Karpas-422 (cell line): ENCODE measurements at places on chromosomes 11 and 22.
A peak's percentile ranks its signal among the peaks of the same experiment; 100 is the strongest.

DNA sequence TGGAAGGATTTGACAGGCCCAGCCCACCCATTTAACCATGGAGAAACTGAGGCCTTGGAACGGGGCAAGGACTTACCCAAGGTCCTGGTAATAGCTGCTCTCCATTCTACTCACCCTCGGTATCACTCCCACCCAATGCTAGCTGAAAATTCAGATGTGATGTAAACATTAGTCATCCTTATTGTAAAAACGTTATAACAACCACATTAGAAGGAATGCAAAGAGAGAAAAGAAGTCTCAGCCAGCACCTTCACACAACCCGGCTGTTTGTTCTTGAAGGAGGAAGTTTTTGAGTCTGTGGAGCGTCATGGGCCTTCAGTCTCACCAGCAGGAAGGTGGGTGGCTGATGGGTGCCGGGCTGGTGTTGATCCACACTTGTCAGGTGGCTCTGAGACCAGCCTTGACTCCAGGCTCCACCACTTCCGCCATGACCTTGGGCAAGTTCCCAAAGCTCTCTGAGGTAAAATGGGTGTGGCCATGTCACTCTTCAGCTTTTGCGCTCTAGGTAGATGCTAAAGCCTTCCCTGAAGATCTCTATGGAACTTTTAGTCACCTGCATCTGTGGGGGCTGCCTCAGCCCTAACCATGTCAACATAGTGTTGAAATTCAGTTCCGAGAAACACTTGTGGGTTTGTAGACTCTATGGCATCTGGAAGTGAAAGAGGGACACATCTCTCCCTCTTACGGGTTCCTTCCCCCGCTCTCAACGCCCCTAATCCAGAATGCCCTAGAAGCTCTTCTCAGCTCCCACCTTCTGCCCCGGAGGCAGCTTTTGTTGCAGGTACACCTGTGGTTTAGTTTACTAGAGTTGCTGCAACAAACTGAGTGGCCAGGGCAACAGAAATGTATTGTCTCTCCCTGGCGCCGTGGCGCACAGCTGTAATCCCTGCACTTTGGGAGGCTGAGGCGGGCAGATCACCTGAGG is 14.8 kb downstream of the CD6 start:
- no peak for DNase-seq

- DNase-seq = peak; percentile 60
Measured at GRCh38 chr22:23175817-23176644, 4.3 kb upstream of the BCR start.

DNA sequence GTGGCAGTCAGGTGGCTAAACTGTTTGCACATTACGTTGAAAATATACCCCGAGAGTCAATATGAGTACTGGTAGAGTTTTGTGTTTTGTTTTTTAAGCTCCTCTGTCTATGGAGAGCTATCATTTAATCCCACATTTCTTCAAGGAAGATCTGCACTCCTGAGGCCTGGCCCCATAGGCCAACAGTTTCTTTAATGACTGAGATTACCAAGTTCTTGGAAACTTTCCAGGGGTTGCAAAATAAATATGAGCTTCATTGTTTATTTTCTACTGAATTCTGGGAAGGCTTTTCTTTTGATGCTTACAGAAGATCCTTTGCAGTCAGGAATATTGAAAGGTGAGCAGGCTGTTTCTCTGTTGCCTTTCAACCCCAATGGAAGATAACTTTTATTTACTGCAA is 452.0 kb downstream of the JRKL start:
- DNase-seq = no peak

- peak; percentile 95 for DNase-seq
Measured at GRCh38 chr11:236774-237767, at the start of gene PSMD13. TSS of gene PSMD13 (plus strand) at chr11:236976. CDS start at chr11:237050, 74 bp downstream.

- no peak for DNase-seq
Measured at GRCh38 chr22:21990445-21991303, 8.1 kb upstream of the TOP3B start.

GRCh38 chr11:43948341-43949225 is 6.1 kb downstream of the C11orf96 start:
- no peak for DNase-seq

- DNase-seq = no peak
Measured at GRCh38 chr11:24900514-24900913, 403.7 kb downstream of the LUZP2 start.

- DNase-seq = no peak
Measured at GRCh38 chr11:117419482-117420142, 92.0 kb downstream of the CEP164 start.

GRCh38 chr11:11446967-11447366 is 93.9 kb upstream of the CSNK2A3 start:
- no peak for DNase-seq

GRCh38 chr11:24295360-24295759 is 201.5 kb upstream of the LUZP2 start:
- DNase-seq = no peak

DNA sequence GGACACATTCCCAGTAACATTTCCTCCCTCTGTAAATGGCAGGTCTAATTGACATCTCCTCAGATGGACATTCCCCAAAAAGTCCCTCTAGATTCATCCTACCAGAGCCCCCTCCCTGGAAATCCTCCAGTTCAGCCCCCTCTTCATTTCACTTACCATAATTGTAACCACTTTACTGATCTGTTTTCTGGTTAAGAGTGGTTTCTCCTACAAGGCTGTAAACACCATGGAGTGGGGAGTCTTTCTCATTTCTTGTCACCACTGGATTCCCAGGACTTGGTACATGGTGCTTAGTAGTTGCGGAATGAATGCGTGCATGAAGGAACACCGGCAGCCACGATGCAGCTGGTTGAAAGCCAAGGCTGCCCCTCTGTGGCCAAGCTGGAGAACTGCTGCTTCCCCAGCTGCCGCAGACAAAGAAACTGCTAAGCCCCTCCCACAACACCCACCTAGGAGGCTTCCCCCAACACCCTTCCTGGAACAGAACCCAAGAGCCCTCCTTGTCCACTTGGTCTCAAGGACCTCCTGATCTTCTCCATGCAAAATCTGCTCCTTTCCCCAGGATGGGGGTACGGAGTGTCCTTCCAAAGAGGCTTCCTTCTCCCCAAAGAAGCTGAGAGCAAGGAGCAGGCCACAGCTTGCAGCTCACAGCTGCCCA is 18.6 kb upstream of the SCARF2 start:
- peak; percentile 91 for DNase-seq

- DNase-seq = no peak
Measured at GRCh38 chr11:35672608-35673007, 10.0 kb downstream of the TRIM44 start.

- DNase-seq = no peak
Measured at GRCh38 chr11:120179057-120179672, 31.7 kb upstream of the OAF start.

DNA sequence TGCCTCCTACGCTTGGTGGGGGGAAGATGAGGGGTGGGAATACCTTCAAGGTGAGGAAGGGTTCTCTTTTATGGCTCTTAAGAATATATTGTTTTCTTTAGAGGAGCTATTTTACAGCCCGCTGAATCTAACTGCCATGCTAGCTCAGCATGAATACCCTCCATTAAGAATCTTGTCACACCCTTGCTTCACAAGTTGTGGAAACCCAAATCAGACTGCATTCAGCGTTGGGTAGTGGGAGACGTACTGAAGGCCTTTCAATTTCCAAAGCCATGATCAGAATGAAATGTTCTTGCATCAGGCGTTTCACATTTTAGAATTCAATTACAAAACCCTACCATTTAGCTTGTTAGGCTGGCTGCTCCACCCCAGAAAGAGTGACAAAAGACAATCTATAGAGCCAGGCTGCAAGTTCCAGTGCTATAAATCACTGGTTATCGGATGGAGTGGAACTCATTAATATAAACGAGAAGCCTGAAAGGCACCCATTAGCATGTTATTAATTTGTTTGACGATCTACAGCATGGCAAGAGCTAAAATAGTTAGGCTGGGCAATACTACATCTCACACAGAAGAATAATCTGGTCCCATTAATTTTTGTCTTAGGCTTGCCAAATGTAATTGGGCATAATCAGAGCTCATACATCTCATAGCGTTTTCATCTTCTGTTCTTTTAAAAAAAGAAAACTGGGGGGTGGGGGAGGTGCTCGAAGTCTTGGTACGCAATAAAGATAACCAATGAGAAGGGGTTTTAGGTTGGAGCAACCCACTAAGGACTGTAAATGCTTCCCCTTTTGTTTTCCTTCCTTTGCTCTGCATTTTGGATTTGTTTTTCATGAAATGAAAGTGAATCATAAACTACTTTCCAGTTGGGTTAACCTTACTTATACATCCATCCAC is 57.5 kb downstream of the ABTB2 start:
- DNase-seq = no peak

GRCh38 chr11:90171359-90171758 is 36.9 kb downstream of the NAALAD2 start:
- no peak for DNase-seq

- DNase-seq = no peak
Measured at GRCh38 chr22:35292786-35293185, 6.9 kb upstream of the TOM1 start.

- DNase-seq = no peak
Measured at GRCh38 chr22:20401376-20402014, 7.5 kb downstream of the ZNF74 start.

- no peak for DNase-seq
Measured at GRCh38 chr11:28956446-28956845, 848.3 kb downstream of the METTL15 start.

DNA sequence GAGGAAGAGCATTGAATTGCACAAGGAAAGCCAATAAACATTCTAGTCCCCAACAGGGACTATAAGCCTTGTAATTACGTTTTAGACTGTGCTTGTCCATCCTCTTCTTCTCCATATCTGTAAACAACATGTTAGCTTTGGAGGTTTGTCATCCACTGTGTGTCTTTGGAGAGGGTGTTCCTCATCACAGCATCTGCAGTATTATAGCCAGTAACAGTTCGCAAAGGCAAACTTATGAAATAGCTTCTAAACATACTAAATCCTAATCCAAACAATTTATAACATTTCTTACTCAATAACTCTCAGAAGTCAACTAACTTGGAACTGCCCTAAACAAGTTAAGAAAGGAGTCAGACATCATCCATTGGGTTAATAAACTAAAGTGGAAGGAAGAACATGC is 10.3 kb upstream of the BDNF start:
- no peak for DNase-seq

DNA sequence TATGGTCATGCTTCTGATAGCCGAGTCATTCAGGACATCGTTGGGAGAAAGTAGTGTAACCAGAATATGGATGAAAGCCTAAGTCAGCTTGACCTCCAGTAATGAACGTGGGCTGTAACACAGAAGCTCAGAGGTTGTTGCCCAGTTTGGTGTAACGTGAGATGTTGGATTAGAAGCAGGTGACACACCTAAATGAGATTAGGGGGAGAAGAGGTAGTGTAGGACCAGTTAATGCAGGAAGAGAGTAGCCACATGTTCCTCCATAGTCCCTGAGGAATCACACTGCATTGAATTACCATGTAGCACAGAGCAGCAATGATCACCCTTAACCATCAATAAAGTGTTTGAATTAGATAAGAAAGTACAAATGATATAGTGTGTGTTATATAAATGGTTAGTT is 20.4 kb downstream of the FBXO7 start:
- no peak for DNase-seq

DNA sequence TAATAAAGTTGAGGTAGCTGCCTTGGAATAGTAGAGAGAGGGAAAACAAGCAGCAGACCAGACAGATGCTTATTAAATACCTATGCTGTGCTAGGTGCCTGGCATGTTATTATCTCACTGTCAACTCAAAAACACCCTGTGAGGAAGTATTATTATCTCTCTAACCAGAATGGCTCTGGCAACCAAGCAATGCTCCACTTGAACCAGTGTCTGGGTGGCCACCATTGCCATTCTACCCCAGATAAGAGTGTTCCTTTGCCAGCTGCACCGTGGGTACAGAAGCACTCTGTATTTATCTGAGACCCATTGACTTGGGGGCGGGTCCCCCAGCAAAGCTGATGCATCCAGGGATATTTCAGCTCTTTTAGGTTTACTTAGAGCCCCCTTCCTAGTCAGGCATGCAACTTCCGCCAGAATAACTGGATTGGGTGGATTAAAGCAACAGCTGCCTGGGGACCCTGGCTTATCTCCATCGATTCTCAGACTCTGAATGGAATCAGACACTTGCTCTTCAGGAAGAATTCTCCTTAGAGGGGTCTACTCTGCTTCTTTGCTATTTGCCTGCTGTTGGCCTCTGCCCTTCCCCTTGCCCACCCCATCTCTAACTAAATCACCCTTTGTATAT is 49.1 kb downstream of the RCN1 start:
- DNase-seq = no peak

- no peak for DNase-seq
Measured at GRCh38 chr22:27835446-27835845, 33.9 kb upstream of the MN1 start.

GRCh38 chr22:42418811-42419242 is 13.4 kb downstream of the NFAM1 start:
- no peak for DNase-seq

- no peak for DNase-seq
Measured at GRCh38 chr22:43262990-43263644, 76.2 kb upstream of the TTLL12 start.

DNA sequence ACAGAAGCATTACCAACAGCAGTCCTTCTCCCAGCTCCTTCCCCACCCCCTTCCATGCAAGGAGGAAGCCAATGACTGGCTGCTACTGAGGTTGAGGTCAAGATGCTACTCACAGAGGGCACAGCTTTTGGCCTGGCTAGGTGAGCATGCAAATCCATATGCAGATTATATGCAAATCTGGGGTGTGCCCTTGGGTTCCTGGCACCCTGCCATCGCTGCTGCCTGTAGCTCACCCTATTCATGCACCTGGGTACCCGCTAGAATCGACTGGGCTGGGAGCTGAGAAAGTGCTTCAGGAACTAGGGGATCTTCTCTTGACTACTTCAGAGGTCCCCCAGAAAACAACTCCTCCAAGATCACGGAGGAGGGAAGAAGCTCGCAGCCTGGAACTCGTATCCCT is 4.0 kb downstream of the DSCAML1 start:
- DNase-seq = peak; percentile 67

- DNase-seq = peak; percentile 64
Measured at GRCh38 chr22:38569181-38569971, 607 bp downstream of the DMC1 start.

DNA sequence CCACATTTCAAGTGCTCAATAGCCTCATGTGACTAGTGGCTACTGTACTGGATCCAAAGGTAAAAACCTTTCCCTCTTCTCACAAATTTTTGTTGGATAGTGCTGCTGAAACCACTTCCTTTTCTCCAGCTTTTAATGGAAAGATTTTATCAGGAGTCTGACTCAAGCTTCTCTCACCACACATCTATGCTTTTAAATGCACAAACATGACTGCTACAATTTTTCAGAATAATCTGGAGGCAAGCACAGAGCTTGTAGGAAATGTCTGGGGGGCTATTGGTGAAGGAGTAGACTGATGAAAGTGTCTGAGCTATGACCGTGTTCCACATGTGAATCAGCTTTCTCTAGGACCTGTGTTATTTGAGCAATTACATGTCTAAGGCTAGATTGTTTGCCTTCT is 101.1 kb upstream of the FAT3 start:
- no peak for DNase-seq

GRCh38 chr11:20310137-20310536 is 53.4 kb upstream of the HTATIP2 start:
- DNase-seq = no peak

- DNase-seq = no peak
Measured at GRCh38 chr11:66868082-66868725, 11.3 kb downstream of the LRFN4 start.
